Breast epithelium (tissue), 4 donors: ENCODE measurements at places on chromosomes 2 and 18.

DNA sequence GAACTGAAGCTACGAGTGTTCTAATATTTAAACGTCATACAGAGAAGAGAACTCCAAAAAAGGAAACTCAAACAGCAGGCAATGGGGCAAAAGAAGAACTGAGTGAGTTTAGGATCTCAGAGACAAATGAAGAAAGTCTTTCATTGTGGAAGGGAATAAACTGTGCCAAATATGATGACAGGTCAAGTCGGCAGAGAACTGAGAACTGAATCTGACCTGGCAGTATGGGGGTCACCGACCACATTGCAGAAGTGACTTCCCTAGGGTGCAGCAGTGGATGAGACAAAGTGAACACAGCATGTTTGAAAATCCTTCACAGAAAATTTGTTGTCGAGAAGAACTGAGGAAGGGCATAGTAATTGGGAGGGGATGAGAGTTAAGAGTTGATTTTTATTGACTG lies 55.9 kb downstream of the TTC21B start:
- DNase-seq, result no peak

DNA sequence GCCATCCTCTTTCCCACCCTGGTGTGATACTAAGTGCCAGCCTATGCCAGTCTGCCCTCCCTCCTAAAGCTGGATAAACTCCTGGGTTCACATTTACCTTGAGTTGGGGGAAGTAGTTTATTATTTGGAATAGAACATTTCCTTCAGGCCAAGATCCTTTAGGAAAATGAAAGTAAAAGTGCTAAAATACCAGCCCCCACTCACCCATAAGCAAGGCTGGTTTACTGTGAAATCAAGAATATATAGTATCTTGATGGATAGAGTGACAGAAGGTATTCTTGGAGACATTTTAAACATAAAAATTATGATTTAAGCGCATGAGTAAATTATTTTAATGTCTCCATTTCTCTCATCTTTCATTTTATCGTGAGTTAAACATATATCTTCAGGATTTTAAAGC lies 27.1 kb downstream of the ZNF532 start:
- DNase-seq, result no peak

DNA sequence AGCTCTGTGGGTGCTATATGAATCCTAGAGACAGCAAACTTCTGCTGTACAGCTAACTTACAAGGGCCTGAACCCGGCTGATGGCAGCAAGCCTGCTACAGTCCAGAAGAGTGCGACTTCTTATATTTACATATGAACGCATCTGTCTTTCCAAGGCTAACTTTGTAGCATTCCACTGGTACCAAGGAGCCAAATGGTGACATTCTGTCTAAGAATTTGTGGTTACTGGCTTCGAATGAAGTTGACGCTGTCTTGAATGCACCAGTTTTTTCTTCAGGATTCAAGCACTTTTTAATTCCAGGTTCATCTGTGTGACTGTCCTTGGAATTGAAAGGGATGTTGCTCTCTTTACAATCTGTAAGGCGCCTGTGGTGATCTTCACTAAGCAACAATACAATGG lies 42.4 kb downstream of the THUMPD2 start:
- DNase-seq, result no peak

DNA sequence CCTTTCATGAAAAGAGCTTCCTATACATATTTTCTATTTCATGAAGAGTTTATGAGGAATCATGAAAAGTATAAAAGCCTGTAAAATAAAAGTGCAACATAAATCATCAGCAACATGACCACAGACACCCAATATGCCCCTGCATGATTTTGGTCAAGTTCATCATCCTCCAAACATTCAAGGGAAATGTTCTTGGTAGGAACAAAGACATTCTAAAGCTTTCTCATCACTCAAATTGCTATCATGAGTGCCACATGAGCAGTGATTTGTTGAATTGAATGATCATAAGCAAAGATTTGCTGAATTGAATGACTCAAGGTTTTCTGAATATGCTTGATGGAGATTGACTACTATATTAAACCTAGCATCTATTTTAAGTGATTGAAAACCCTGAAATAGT lies 172.2 kb downstream of the MBD2 start:
- no peak for DNase-seq

GRCh38 chr2:7752291-7752690 lies 835.1 kb downstream of the RNF144A start:
- no peak for DNase-seq

DNA sequence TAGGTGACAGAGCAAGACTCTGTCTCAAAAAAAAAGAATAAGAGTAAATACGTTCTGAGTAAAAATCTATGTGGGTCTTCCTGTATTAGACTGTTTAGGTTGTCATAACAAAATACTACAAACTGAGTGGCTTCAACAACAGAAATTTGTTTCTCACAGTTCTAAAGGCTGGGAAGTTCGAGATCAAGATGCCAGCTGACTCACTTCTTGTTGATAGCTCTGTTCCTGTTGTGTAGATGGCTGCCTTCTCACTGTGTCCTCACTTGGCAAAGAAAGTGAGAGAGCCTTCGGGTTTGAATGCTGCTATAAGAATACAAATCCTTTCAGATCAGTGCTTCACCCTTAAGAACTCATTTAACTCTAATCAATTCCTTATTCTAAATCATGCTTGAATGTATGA lies 430.0 kb upstream of the VWC2L start:
- no peak for DNase-seq

- no peak for DNase-seq
These were observed 63.1 kb downstream of the EHBP1 start for GRCh38 chr2:62768615-62769014.
